NCI-H1436 treated with DMSO at 0.1 percent for 48 hours (cell line): ENCODE measurements at places on chromosomes 16 and 17.

DNA sequence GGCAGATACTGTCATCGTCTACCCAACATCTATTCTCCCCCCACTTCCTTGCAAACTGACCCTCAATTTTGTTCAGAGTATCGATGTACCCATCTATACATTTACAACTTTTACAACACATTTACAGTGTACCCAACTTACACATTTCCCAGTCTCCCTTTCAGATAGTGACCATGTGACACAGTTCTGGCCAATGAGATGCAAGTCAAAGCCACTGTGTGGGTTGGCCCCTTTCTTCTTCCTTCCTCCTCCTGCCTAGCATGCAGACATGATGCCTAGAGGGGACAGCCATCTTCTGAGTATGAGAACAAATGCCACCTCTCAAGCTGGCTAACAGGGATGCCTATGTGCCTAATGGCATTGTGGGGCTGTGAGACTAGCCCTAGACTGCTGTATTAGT lies 11.3 kb upstream of the NFAT5 start:
- no peak for DNase-seq

GRCh38 chr16:56324406-56324805 lies 100.9 kb downstream of the AMFR start:
- no peak for DNase-seq

- no peak for DNase-seq
Observed at GRCh38 chr17:10681866-10682446, 15.4 kb downstream of the SCO1 start.

DNA sequence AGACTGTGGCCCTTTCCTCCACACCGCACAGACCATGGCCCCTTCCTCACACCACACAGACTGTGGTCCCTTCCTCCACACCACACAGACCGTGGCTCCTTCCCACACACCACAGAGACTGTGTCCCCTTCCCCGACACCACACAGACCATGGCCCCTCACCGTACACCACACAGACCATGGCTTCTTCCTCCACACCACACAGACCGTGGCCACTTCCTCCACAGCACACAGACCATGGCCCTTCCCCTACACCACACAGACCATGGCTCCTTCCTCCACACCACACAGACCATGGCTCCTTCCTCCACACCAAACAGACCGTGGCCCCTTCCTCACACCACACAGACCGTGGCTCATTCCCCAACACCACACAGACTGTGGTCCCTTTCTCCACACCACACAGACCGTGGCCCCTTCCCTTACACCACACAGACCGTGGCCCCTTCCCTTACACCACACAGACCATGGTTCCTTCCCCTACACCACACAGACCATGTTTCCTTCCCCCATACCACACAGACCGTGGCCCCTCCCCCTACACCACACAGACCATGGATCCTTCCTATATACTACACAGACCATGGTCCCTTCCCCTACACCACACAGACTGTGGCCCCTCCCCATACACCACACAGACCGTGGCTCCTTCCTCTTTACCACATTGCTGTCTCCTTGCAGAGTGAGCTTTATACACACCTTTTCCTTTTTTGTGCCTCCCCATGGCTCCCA lies 297.5 kb upstream of the FOXF1 start:
- DNase-seq, result no peak

- DNase-seq, result no peak
Observed at GRCh38 chr16:2229091-2229490, 5.7 kb downstream of the E4F1 start.

GRCh38 chr17:77473615-77474226 lies 333.0 kb downstream of the SEC14L1 start:
- DNase-seq, result no peak

DNA sequence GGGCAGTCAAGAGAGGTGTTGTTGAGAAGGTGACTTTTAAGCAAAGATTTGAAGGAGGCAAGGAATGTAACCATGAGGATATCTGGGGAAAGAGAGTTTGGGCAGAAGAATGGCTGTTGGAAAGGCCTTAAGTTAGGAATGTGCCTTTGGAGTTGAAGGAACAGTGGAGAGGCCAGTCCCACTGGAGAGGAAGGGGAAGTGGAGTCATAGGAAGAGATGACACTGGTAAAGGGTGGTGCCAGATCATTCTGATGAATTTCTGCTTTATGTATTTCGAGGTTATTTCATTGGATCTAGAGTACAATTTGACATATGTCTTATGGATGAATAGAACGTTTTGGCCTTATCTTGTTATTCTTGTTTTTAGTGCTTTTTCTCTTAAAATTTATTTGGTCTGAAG lies 93.5 kb downstream of the WWP2 start:
- no peak for DNase-seq

DNA sequence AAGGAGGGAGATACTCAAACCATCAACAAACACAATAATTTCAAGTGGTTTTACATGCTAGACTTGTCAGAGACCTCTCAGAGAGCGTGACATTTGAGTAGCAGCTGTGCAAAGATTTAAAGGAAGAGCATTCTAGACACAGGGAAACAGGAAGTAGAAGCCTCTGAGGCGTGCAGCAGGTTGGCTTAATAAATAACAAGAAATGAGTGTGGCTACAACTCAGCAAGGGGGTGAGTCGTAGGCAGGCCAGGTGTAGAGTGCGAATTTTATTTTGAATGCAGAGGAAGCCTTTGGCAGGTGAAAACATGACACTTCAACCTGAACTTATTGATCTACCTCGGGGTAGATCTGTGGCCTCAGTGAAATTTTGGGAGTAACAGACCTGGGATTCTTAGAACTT lies 73.2 kb upstream of the MRTFB start:
- no peak for DNase-seq

GRCh38 chr17:69428252-69428980 lies 13.9 kb downstream of the MAP2K6 start:
- no peak for DNase-seq

GRCh38 chr16:89687092-89687940 lies 827 bp downstream of the CDK10 start:
- no peak for DNase-seq

GRCh38 chr17:27222515-27222914 lies 71.4 kb upstream of the WSB1 start:
- no peak for DNase-seq

GRCh38 chr17:7022781-7023571 lies at the start of gene BCL6B:
Gene BCL6B (plus strand): TSS chr17:7023050. CDS start chr17:7023672, 622 bp downstream.
- no peak for DNase-seq

- DNase-seq, result no peak
Observed at GRCh38 chr16:79599837-79600637, 500 bp downstream of the MAF start.

- no peak for DNase-seq
Observed at GRCh38 chr17:49725452-49726130, 17.8 kb upstream of the SLC35B1 start.

GRCh38 chr17:16977932-16978331 lies 6.0 kb upstream of the TNFRSF13B start:
- no peak for DNase-seq

- DNase-seq, result no peak
Observed at GRCh38 chr17:11324846-11325420, 83.9 kb downstream of the SHISA6 start.
